Lower lobe of right lung (tissue), 2 donors: ENCODE measurements at places on chromosomes 6 and 20. TPM values are rescaled to one million over a fixed set of nuclear protein-coding genes. Genes with fewer than 3 reads are reported as not detected.

GRCh38 chr6:43725643-43726580, 38.3 kb upstream of the MRPS18A start:
- no peak overlapping the region for H3K4me3 ChIP-seq
- H3K36me3 ChIP-seq: no peaks in the 10 kb centered on the region
- no peak for DNase-seq
- H3K27ac ChIP-seq: peak overlapping the region; percentile 63
- H3K4me1 ChIP-seq: peaks cover 27% of the 10 kb centered on the region
- no peaks in the 10 kb centered on the region for H3K27me3 ChIP-seq

GRCh38 chr6:9173229-9173628, 737.9 kb upstream of the SLC35B3 start:
- no peaks in the 10 kb centered on the region for H3K4me1 ChIP-seq
- H3K36me3 ChIP-seq: no peaks in the 10 kb centered on the region
- no peak for DNase-seq
- H3K4me3 ChIP-seq: no peak overlapping the region
- no peaks in the 10 kb centered on the region for H3K27me3 ChIP-seq

- DNase-seq: no peak
- H3K27me3 ChIP-seq: no peaks in the 10 kb centered on the region
- peaks cover 31% of the 10 kb centered on the region for H3K36me3 ChIP-seq
These were observed 1.9 kb downstream of the HLA-DPA1 start for GRCh38 chr6:33071569-33071968.

LTB gene
- total RNA-seq: 10.0 TPM

GRCh38 chr6:15892369-15892768, 229.5 kb upstream of the DTNBP1 start:
- H3K27ac ChIP-seq: no peak overlapping the region
- H3K4me3 ChIP-seq: no peak overlapping the region
- H3K27me3 ChIP-seq: no peaks in the 10 kb centered on the region
- H3K36me3 ChIP-seq: no peaks in the 10 kb centered on the region
- peaks cover 54% of the 10 kb centered on the region for H3K4me1 ChIP-seq

DNA sequence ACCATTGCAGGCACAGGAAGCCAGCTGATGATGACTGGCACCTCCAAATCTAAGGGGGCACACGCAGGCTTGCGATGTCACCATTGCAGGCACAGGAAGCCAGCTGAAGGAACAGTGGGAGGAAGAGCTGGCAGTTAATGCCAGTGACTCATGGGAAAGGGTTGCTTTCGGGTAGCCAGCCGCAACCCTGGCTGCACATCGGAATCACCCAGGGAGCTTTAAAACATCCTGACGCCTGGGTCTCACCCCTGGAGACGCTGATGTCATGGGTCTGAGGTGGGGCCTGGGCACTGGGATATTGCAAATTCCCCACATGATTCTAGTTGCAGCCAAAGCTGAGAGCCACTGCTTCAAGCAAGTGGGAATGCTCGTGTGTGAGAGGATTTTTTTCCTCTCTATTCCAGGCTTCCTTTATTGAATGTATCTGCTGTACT, 16.1 kb upstream of the CCN6 start:
- H3K27ac ChIP-seq: no peak overlapping the region
- no peaks in the 10 kb centered on the region for H3K27me3 ChIP-seq
- peaks cover 11% of the 10 kb centered on the region for H3K4me1 ChIP-seq
- H3K4me3 ChIP-seq: no peak overlapping the region
- H3K36me3 ChIP-seq: no peaks in the 10 kb centered on the region

DNA sequence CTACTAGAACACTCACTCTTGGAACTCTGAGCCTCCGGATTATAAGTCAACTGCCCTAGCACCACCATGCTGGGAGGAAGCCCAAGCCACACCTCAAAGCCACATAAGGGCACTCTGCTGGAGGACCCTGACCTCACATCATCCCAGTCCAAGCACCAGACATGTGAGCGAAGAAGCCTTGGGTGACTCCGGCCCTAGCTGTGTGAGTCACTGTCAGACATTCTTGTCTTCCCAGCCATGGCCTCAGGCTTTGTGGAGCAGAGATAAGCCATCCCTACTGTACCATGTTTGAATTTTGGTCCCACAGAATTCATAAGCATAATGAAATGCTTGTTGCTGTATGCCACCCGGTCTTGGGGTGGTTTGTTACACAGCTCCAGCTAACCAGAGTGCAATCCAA, 247.7 kb downstream of the SOD2 start:
- no peaks in the 10 kb centered on the region for H3K36me3 ChIP-seq
- H3K4me3 ChIP-seq: no peak overlapping the region
- no peaks in the 10 kb centered on the region for H3K27me3 ChIP-seq
- DNase-seq: no peak
- no peak overlapping the region for H3K27ac ChIP-seq

HDDC2 gene
- 55.4 TPM for total RNA-seq

DNA sequence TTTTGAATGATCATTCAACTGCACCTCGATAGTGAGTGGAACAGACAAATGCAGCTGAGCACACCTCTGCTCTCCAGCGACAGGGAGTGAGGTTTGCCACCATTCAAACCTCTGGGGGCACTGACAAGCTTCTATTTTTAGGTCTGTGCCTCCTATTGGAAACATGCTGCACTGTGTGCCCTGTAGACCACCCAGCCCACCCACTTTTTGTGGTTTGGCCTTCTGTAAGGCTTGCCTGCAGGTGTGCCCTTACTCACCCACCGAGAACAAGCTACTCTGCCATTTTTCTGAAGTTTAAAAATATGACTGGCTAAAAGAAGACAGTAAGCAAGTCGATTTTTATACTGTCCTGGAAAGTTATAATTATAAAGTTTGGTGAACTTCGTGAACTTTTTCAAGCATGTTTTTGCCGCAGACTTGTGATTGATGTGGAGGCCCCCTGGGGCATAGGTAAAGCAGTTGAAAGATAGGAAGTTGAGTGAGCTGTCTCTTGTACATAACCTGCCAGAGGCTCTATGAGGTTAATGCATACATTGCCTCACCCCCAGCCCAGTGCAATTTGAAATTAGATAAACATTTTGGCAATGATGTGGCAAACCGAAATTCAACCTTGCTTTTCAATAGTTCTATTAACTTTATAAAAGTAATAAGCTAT, 53.8 kb downstream of the ADGRG6 start:
- no peak overlapping the region for H3K27ac ChIP-seq
- H3K4me3 ChIP-seq: no peak overlapping the region
- no peak for DNase-seq
- no peaks in the 10 kb centered on the region for H3K36me3 ChIP-seq
- H3K4me1 ChIP-seq: no peaks in the 10 kb centered on the region
- H3K27me3 ChIP-seq: no peaks in the 10 kb centered on the region

RING1 gene
- 43.1 TPM for total RNA-seq

GRCh38 chr20:58576603-58576970, 61.4 kb upstream of the APCDD1L start:
- no peak overlapping the region for H3K4me3 ChIP-seq
- no peaks in the 10 kb centered on the region for H3K36me3 ChIP-seq
- no peak for DNase-seq
- no peak overlapping the region for H3K27ac ChIP-seq
- no peaks in the 10 kb centered on the region for H3K4me1 ChIP-seq

DNA sequence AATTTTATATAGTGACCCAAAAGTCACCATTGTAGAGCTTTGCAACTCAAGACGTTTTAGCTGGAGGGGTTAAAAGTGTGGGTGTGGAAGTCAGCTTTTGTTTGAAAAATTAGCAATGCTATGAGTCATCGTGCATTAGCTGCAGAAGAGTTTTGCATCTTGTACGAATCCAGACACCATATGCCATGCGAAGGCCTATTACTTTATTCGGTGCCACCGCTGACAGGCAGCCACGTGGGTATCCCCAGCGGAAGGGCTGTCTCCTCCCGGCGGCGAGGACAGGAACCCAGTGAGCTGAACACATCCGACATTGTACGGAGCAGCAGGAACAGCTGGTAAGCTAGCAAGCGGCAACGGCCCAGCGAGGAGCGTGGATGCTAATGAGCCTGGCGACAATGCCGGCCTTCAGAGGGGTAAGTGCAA, 84.4 kb downstream of the INSM1 start:
- H3K36me3 ChIP-seq: peaks cover 41% of the 10 kb centered on the region
- H3K27me3 ChIP-seq: no peaks in the 10 kb centered on the region
- peaks cover 14% of the 10 kb centered on the region for H3K4me1 ChIP-seq
- peak; percentile 65 for DNase-seq
- no peak overlapping the region for H3K27ac ChIP-seq

GRCh38 chr20:53937339-53937741, 133.1 kb downstream of the BCAS1 start:
- no peaks in the 10 kb centered on the region for H3K36me3 ChIP-seq
- H3K27me3 ChIP-seq: no peaks in the 10 kb centered on the region
- peaks cover 60% of the 10 kb centered on the region for H3K4me1 ChIP-seq

DNA sequence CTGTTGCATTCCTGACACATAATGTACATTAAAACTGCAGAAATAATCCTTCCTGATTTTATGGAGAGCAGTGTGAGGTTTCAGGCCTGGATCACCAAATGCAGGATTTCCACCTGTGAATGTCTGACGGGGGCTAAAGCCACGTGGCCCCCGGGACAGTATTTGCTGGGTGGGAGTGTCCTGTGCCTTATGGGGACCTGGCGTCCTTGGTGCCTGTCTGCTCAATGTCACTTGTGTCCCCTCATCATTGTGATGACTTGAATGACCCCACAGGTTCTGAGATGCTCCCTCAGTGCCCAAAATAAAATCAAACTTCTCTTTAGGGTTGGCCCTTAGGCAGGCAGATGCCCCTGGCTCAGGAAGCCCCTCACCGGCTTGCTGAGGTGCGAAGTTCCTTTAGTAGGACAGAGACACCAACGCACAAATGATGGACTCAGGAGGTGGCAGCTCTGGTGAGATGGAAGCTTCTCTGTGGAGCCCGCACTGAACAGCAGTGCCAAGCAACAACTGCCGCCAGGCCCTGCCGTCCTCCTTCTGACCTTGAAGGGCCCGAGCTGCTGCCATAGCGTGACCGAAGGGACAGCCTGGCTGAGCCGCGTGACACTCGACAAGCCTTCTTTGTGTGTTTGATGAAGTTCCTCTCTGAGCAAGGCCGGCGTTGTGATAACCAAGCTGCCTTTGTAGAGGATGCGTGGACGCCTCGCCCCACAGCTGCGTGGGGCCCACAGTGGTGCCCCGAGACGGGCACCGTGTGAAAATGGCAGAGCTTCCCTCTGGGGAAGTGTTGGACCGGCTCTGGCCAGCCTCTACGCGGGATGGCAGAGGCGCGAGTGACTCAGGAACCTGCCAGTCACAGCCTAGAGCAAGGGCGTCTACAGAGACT, 30.9 kb downstream of the FRMD1 start:
- peaks cover 13% of the 10 kb centered on the region for H3K4me1 ChIP-seq
- no peak overlapping the region for H3K27ac ChIP-seq
- H3K36me3 ChIP-seq: no peaks in the 10 kb centered on the region

TRPC4AP gene
- 63.2 TPM for total RNA-seq

DNA sequence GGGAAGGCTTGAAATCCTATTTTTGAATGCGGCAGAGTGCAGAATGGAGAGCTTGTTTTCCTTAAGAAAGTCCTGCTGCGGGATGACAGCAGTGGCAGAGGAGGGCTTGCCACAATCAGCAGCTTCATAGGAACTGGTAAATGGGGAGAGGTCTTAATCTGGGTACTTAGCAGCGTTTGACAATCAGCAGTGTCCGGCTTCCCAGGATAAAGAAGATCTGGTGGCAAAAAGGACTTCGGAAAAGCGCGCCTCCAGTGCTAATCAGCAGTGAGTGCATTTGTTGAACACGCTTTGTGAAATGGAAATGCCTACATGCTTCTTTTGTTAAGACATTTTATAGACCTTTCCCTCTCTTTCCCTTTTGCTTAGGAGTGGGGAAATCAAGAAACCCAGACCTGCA, 735.7 kb downstream of the QKI start:
- H3K27me3 ChIP-seq: no peaks in the 10 kb centered on the region
- no peak overlapping the region for H3K27ac ChIP-seq
- H3K4me3 ChIP-seq: no peak overlapping the region
- no peaks in the 10 kb centered on the region for H3K4me1 ChIP-seq
- DNase-seq: no peak

DNA sequence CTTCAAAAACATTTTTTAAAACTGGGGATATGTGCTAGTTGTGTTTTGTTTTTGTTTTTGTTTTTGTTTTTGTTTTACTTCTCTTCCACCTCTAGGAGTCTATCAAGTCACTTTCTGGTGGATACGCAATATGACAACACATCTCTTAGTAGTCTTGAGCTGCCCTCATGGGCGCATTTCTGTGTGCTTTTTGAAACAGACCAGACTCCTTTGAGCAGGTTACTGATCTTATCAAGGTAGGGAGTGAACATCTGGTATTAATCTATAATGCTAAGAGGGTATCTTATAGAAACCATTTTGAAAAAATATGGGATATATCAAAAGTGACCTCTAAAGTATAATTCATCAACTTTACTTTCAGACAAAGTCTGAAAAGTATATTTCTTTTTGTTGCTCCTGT, 56.2 kb downstream of the PKIB start:
- H3K27ac ChIP-seq: no peak overlapping the region
- H3K4me1 ChIP-seq: no peaks in the 10 kb centered on the region
- no peaks in the 10 kb centered on the region for H3K27me3 ChIP-seq
- H3K36me3 ChIP-seq: no peaks in the 10 kb centered on the region

DNA sequence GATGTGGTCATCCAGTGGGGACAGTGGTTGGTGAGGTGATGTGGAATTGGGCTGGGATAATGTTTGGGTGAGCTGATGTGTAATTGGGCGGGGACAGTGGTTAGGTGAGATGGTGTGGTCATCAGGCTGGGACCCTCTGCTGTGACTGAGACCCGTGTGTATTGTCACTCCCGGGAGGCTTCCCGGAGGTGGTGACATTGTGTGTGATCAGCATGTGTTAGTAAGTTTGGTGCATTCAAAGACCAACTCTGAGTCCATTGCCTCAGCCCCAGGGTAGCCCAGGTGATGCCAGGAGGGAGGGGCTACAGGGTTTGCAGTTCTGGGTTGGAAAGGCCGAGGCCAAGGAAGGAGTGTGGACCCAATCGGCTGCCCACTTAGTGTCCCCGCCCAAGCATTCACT, 375.5 kb downstream of the TAF4 start:
- no peak overlapping the region for H3K27ac ChIP-seq
- no peak overlapping the region for H3K4me3 ChIP-seq
- peak; percentile 14 for DNase-seq
- H3K27me3 ChIP-seq: peaks cover 14% of the 10 kb centered on the region
- no peaks in the 10 kb centered on the region for H3K4me1 ChIP-seq
